ENCODE measurements at places on chromosomes 3 and 15. TPM values are rescaled to one million over a fixed set of nuclear protein-coding genes. Genes with fewer than 3 reads are reported as not detected.

DNA sequence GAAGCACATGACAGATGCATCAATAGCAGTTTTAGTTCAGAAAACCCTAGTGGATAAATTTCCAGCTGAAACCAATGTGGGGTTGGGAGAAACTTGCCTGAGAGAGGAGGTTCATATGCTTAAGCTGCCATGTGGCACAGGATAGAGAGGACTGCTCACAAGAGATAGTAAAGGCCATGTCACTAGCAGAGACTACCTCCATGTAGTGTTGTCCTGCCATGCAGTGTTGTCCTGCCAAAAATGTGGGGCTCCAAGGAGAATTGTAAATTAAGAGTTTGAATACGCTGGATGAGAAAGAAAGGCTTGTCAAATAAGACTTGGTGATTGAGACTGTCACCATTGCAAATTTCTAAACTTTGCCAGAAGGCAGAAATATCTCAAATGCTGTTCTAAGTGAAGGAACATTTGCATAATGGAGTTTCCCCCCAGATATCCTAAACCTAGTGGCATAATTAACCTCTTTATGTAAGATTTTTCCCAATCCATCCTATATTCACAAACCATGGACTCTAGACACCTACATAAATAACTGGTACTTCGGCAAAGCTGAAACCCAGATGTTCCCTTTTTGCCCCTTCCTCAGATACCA is 938.3 kb upstream of the ALCAM start:
- no peak for DNase-seq

- DNase-seq, result no peak
Measured at GRCh38 chr3:130093741-130094391, 12.2 kb downstream of the ALG1L2 start.

DNA sequence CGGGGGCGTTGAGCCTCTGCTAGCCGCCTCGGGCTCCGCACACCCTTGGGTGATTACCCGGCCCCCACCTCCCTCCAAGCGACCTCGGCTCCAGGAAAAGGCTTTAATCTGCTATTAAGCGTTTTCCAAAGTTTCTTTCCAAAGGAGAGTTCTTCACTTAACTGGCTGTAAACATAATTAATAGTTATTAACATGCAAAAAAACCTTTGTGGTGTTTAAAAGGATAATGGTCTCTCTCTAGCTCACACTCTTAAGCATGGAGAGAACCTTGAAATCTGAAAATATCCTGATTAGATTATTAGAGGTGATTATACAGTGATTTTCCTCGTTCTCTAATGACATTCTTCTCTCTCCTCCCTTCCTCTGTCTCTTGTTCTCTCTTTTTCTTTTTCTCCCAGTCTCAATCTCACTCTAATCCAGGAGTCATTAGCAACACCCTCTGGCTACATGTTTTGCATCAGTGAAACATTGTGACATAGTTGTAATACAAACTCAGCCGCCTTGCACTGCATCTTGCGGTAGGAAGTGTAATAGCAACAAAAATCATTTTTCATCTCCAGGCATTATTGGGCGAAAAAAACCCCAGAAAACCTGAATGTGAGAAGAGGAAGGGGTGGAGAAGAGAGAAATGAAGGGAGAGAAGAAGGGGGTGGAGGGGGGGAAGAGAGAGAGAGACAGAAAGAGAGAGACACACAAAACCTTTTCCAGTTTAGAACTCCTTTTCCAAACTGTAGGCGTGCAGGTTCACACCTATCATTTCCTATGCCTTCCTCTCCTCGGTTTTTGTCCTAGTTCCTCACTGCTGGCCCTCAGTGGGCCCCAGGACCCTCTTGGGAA is 24.4 kb downstream of the NR2F2 start:
- no peak for DNase-seq

DNA sequence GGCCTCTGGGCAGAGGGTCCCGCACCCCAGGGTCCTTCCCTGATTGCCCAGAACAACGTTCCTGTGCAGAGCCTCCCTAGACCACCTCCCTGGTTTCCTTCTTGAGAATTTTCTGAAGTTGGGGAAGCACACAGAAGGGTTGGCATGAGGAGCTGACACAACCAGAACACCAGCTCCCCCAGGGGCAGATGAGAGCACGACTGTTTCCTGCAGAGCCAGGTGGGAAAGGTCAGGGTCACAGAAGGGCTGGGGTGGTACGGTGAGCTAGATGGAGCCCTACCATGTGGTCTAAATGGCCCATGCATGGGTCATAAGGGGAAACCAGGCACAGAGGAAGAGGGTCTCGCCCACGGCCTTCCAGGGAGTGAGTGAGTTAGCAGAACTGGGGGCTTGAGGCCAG is 10.4 kb downstream of the PPCDC start:
- DNase-seq, result no peak

DNA sequence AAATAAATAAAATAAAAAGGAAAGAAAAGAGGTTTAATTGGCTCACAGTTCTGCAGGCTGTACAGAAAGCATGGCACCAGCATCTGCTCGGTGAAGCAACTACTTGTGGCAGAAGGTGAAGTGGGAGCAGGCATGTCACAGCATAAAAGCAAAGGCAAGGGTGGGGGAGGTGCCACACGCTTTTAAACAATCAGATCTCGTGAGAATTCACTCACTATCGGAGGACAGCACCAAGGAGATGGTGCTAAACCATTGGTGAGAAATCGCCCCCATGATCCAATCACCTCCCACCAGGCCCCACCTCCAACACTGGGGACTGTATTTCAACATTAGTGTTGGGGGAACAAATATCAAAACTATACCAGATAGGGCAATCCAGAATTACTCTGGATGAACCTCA is 15.3 kb downstream of the SCG3 start:
- no peak for DNase-seq

DNA sequence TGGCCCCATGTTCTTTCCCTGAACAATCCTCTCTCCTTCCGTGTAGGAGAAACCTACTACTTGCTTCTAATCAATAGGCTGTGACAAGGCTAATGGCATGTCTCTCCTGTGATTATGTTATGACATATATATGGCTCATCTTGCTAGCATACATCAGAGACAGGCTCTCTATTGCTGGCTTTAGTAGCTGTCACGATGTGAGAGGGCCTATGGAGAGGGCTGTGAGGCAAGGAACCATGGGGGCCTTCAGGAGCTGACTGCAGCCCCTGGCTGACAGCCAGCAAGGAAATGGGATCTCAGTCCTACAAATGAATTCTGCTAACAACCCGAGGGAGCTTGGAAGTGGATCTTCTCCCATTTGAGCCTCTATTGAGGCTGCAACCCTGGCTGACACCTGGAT is 96.3 kb downstream of the EOMES start:
- DNase-seq, result no peak

DNA sequence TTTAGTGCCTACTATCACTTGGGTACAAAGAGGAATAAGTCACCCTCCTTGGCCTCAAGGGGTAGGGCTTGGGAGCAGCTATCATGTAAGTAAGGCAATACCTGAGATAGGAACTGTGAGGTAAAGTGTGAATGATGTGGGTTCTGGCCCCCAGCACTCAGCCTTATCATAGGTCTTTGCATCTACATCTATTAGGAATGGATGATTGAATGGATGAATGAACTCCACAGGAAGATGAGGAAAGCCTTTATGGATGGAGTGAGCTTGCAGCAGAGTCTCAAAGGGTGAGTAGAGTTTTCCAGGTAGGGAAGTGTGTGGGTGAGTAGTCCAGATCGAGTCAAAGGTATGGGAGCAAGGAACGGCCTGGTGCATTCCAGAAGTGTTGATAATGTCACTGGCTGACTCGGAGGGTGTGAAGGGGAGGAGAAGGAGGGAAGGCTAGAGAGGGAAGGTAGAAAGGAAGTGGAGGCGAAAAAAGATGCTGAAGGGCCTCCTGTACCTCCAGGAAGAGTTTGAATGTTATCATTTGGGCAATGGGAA is 13.1 kb upstream of the ABHD2 start:
- DNase-seq, result no peak

- no peak for DNase-seq
Measured at GRCh38 chr3:190911382-190911781, 48.9 kb upstream of the GMNC start.

DNA sequence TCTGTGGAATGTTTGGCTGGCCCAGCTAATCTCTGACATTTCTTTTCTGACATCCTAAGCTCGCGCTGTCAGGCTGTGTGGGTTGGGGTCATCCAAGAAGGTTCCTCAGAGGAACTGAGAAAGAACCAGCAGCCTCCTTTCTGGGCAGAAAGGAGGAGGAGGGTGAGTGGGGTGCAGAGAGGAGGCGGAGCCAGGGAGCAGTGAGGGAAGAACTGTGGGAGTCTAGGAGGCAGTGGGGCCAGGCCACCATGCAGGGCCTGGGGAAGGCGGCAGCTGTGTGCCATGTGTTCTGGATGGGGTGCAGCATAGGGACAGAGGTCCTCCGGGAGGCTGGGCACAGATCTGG is 5.3 kb downstream of the SEMA7A start:
- no peak for DNase-seq

DNA sequence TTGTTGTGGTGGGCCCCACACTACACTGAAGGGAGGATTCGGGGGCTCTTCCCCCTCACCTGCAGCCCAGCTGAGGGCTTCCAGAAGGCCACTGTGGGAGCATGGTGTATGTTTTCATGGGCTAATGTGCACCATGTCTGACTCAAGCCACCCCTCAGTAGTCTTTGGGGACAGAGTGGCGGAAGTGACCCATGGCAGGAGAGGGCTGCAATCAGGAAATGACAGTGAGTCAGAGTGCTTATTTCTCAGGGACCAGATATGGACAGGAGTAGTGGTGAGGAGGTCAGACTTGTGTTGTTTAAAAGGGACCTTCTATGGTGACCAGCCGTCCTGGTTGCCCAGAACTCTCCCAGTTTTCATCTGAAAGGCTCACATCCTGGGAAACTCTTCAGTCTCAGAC is 32.8 kb upstream of the SLC9A9 start:
- no peak for DNase-seq

GRCh38 chr3:43537225-43537624 is 84.6 kb downstream of the ANO10 start:
- DNase-seq, result no peak

Gene GABRR3
- total RNA-seq, result not detected

DNA sequence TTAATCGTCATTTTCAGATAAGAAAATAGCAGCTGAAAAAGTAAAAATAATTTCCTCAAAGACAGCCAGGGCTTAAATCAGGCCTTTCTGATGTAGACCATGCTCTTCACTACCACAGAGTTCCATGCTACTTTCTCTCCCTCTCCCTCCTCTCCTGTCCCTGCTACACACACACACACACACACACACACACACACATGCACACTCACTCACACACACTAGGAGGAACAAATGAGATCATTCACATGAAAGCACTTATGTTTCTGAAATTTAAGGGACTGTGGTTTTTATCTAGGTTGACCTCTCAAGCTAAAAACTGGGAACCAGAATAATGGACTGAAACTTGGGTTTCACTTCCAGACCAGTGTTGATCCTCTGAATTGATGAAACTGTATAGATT is 4.1 kb upstream of the PSMA4 start:
- DNase-seq, result no peak

DNA sequence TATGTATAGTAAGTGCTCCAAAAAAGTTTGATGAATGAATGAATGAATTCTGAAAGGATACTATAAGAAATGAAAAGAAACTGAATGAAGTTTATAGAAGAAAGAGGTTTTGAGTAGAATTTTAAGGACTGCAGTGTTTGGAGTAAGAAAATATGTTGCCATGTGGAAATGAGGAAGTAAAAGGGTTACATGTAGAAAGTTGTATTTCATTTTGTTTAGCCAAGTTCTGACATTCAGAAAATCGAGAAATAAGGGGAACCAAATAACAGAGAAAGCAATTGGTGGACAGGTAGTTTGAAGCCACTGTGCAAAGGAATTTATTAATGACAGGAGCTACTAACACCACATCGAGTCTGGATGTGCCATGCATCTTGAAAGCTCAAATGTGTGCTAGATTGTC is 200.7 kb downstream of the SATB1 start:
- DNase-seq, result no peak

- no peak for DNase-seq
Measured at GRCh38 chr3:46085421-46086082, 58.3 kb upstream of the XCR1 start.

Gene PP2D1
- total RNA-seq, result not detected

DNA sequence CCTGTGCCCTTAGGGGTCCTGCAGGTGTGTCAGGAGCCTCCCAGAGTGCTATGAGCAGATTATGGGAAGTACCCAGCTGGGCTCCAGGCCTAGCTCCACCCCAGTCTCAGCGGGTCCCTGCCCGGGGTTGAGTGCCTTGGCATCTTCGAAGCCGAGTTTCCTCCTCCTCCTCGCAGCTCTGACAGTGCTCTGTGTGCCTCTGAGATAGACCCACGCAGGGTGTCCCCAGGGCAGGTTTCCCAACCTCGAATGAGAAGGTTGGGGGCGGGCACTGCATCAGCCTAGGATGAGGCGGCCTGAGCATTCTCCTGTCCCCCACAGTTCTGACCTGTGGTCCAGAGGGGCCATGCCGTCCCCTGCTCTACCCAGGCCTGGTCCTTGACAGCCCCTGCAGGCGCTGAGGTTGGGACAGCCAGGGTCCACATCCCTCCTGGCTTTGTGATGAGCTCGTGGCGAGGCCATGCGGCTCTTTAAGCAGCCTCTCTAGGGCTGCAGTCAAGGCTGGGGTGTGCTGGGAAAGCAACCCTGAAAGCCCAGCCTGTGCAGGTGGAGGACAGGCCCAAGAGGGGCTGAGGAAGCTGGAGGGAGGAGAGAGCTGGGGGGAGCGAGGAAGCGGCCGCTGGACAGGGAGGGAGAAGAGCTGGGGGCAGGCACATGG is 20.2 kb upstream of the SKOR1 start:
- DNase-seq, result no peak

DNA sequence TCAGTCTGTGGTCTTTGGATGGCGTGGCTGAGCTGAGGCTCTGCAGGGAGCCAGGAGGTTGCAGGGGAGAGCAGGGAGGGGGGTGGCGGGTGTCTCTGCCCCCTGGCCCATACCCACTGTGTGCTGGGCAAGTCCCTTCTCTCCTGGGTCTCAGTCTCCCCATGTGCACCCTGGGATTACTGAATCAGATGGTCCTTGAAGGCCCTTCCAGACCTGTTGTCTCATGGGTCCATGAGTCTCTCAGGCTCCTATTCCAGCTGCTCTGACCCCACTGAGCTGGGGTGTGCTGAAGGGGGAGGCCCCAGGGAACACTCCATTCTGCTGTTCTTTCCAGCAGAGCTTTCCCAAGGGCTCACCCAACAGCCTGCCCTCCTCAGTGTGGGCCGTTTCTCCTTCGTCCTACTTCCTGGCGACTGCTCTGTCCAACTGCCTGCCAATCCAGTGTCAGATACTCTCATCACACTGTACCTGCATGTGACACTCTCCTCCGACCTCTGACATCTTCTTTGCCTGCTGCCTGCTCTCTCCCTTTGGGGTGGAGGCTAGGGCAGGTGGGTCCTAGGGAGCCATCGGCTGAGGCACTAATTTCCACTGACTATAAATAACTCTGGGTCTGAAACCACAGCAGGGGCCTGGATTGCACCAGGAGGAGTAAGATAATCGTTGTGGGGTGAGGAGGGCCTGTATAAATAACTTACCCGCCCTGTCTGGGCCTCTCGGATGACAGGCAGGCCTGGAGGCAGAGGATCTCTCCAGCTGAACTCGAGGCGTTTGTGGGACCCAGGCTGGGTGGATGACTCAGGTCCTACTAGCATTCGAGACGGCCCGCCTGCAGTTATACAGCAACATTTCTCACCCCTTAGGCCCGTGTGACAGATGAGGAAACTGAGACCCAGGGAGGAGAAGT is 67.1 kb downstream of the ATP2B2 start:
- no peak for DNase-seq

Gene CFAP92
- total RNA-seq, result 0.19 TPM

- no peak for DNase-seq
Measured at GRCh38 chr3:185733980-185734724, 90.7 kb downstream of the IGF2BP2 start.
